ENCODE measurements at places on chromosomes 13 and 19.
A peak's percentile ranks its signal among the peaks of the same experiment; 100 is the strongest.

GRCh38 chr13:24233351-24233901 is 72.9 kb downstream of the SPATA13 start:
- no peak for DNase-seq

GRCh38 chr19:10305139-10305806 is 4.3 kb downstream of the ZGLP1 start:
- DNase-seq: no peak

GRCh38 chr13:96617528-96617927 is 376.7 kb downstream of the OXGR1 start:
- no peak for DNase-seq

GRCh38 chr19:1428738-1429391 is 9.3 kb upstream of the RPS15 start:
- no peak for DNase-seq

GRCh38 chr13:38685974-38686576 is 802 bp upstream of the FREM2 start:
- DNase-seq: peak; percentile 36

DNA sequence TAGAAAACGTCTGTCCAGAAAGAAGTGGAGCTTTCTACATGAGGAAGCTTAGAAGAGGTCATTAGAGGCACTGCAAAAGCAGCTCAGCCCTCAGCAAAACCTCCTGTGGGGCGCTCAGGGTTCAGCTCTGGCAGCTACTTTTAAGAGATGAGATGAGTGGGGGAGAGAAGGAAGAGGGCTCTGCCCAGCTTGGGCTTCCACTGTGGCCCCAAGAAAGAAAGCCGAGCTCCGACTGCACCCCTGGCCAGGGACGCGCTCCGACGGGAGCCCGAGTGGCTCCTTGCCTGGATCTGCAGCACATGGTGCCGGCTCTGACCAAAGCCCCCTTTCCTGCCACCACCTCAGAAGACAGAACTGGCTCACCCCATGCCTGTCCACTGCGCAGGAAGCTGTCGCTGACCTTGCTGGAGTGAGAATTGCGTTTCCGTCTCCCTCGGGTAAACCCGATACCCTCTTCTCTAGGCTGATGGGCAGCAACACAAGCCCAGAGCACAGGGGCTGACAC is 36.4 kb downstream of the NAXD start:
- DNase-seq: no peak

- DNase-seq: no peak
Measured at GRCh38 chr13:26460648-26461047, 96.8 kb upstream of the WASF3 start.

- no peak for DNase-seq
Measured at GRCh38 chr13:37091835-37092234, 13.6 kb downstream of the CSNK1A1L start.

- DNase-seq: no peak
Measured at GRCh38 chr13:36000028-36000427, 131.2 kb downstream of the DCLK1 start.

DNA sequence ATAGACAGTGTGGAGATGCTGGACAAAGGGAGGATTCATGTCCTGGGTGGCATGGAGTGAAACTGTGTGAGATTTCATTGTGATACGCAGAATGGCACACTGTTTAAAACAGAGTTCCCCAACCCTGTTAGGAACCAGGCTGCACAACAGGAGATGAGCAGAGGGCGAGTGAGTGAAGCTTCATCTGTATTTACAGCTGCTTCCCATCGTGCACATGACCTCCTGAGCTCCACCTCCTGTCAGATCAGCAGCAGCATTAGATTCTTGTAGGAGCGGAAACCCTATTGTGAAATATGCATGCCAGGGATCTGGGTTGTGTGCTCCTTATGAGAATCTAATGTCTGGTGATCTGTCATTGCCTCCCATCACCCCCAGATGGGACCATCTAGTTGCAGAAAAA is 72.5 kb downstream of the RAP2A start:
- DNase-seq: no peak

DNA sequence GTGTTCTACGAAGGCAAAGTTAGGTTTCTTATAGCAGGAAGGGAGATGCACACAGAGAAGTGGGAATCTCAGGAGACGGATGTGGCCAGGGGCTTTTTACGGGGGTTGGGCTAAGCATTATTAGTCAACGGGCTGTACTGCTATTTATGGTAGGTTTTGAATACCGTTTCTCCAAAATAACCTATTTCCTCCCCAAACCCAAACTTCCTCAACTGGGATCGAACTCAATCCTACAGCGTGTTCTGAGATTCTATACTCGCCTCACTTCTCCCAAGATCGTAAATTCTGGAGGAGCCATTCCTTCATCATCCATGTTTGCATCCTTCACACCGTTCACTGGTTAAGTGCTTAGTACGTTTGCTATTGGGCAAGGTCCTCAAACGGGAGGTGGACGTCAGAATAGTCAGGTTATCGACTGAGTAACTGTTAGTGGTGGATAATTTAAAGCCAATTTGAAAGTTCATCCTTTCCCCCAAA is 1.2 kb upstream of the TRIM13 start:
- DNase-seq: no peak

DNA sequence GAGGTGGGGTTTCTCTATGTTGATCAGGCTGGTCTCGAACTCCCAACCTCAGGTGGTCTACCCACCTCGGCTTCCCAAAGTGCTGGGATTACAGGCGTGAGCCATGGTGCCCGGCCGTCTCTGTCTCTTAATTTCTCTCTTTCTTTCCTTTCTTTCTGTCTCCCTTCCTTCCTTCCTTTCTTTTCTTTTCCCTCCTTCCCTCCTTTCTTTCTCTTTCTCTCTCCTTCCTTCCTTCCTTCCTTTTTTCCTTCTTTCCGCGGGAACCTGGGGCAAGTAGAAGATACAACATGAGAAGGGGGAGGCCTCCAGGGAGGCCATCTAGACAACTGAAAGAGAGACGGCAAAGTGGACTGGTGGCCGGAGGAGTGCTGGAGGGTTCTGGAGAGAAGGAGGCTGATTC is 15.2 kb upstream of the ELAVL1 start:
- DNase-seq: no peak

- DNase-seq: no peak
Measured at GRCh38 chr13:40213779-40214178, 452.7 kb downstream of the FOXO1 start.

- DNase-seq: peak; percentile 73
Measured at GRCh38 chr13:52850396-52851136, 2.1 kb upstream of the PCDH8 start.

GRCh38 chr19:32599736-32600157 is 18.8 kb downstream of the PDCD5 start:
- peak; percentile 38 for DNase-seq

DNA sequence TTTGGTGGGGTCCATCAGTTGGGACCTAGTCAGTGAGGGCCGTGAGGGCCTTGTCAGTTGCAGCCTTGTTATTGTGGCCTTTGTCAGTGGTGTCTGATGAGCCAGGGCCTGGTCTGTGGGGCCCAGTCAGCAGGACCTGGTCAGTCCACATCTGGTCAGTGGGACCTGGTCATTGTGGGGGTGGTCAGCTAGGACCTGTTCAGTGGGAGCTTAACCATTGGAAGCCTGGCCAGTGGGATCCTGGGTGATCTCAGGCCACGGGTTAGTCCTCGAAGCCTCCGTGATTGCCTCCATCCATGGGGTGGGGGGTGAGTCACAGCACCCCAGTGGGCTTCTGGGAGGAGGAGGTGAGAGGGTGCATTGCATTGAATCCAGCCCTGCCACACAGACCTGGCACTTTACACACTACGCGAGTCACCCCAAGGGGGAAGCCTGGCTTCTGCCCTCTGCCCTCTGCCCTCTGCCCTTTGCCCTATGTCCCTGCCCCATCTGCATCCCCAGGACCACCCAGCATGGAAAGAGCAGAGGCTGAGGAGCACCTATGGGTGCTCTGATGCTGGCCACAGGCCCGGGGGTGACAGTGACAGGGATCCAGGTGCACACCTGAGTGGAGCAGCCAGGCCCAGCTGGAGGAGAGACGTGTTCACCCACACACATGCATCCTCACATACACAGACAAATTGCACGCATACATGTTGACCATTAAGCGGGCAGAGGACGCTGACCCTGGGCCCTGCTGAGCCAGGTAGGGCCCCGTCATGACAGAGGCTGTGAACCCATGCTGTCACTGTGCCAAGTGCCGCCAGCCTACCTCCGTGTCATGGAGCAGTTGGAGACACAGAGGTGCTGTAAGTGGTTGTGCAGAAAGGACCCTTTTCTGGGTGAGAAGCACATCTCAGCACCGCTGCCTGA is 59.8 kb upstream of the TPM4 start:
- no peak for DNase-seq

GRCh38 chr19:39196860-39197562 is at the start of gene NCCRP1:
NCCRP1 (plus strand) TSS chr19:39196964; CDS start chr19:39196983, 19 bp downstream.
- DNase-seq: peak; percentile 9

DNA sequence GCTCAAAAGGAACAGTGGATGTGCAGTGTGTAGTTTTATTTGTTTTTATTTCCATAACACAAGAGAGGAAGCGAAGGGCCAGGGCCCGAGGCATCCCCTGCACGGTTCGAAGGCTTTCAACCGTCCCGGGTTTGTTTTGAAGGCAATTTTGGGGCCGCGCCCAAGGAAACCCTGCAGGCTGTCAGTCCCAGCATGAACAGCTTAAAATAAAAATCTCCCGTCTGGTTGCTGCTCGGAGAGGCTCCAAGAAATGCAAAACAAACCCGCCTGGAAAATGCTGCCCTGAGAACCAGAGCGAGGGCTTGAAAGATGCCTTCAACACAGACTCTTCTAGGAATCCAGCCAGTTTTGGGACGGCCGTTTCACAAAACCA is 16.0 kb downstream of the LSM4 start:
- DNase-seq: no peak

DNA sequence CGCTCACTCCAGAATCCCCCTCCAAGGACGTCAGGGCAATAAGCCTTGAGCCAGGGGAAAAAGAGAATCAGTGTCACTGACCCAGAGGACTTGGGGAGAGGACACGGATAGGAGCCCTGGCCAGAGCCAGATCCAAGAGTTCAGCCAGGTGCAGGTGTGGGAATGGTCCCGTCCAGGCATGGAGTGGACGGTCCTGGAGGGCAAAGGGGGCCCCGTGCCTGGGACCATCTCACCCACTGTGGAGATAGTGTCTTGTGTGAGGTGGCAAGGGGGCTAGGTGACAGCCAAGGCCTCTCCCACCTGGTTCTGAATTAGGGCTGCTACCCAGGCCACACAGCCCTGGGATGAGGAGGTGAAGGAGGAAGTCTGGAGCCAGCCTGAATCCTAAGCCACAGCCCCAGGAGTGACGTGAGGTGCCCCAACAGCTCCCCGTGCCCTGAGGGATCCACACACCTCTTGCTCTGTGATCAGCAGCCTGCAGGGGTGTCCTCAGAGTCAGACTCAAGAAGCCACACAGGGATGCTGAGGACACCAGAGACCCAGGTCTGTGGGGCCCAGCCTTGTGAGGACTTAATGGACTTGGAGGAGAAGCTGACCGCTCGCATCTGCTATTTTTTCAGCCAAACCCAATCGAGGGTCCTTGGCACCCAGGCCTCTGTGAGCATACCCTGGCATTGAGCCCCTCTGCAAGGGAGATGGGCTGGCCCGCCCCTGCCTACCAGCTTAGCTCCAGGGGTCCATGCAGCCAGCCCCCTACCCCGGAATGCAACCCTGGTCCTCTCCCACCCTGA is 16.4 kb upstream of the ZNF14 start:
- DNase-seq: no peak

GRCh38 chr19:49746206-49746958 is 16.7 kb downstream of the TSKS start:
- peak; percentile 44 for DNase-seq

GRCh38 chr13:31015199-31015598 is 82.7 kb downstream of the TEX26 start:
- no peak for DNase-seq

- DNase-seq: no peak
Measured at GRCh38 chr13:67100730-67101129, 129.4 kb downstream of the PCDH9 start.

- no peak for DNase-seq
Measured at GRCh38 chr19:10538204-10538983, 5.3 kb upstream of the ATG4D start.

- DNase-seq: peak; percentile 27
Measured at GRCh38 chr13:110869805-110870706, 44.8 kb downstream of the ANKRD10 start.

DNA sequence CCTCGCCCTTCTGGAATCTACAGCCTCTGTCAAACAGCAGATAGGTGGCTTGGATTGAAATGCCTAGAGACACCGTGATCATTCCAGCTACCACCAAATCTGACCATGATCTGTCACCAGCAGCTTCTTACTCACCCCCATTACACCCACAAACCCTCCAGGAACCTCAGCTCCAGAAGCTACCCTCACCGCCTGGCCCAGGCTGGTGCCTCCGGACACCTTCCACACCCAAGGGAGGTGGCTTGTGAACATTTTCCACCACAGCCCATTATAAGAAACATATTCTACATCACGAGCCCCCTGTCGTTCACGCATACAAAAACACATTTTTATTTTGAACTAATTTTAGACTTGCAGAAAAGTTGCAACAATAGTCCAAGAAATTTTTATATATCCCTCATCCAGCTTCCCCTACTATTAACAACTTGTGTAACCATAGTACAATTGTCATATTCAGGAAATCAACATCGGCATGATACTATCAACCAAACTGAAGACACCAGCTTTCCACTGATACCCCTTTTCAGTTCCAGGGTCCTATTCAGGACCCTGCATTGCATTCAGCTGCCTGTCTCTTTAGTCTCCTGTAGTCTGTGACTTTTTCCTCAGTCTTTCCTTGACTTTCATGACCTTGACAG is 15.4 kb upstream of the UBE2L5 start:
- DNase-seq: no peak

DNA sequence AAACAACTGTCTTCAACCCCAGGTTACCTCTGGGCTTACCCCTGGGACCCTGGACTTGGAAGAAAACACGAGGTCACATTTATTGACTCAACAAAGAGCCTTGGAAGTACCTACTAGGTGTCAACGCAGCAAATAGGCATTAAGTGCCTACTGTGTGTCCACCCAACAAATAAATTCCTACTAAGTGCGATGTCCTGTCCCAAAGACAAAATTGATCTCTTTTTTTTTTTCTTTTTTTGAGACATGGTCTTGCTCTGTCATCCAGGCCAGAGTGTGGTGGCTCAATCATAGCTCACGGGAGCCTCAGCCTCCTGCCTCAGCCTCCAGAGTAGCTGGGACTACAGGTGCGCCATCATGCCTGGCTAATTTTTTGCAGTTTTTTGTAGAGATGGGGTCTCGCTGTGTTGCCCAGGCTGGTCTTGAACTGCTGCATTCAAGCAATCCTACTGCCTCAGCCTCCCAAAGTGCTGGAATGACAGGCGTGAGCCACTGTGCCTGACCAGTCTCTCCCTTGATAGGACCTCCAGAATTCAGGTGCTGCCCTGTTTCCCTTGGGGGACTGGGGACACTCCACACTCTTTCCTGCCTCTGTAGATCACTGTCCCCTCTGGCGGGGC is 589 bp upstream of the S1PR2 start:
- no peak for DNase-seq

DNA sequence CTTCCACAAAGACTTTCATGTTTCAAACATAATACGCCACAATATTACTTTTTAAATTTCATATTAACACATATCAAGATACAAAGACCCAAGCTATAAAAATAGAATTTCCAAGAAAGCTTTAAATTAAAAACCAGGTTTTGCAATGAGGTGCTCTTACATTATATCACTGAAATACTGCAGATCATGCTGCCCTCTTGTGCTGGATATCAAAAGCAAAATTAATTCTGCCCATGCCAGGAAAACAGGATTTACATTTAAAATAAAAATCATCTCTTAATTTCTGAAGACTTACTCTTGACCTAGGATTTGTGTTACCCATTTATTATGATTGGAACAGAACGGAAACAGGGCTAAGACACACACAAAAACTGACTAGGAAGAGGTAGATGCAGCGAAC is 145.0 kb downstream of the ABCC4 start:
- DNase-seq: no peak

GRCh38 chr19:18848878-18849661 is 17.3 kb downstream of the UPF1 start:
- DNase-seq: no peak
